ENCODE measurements at places on chromosomes 3 and 15. TPM values are rescaled to one million over a fixed set of nuclear protein-coding genes. Genes with fewer than 3 reads are reported as not detected.

Gene TMEM212
- total RNA-seq, result not detected

Gene GOLGA8S
- total RNA-seq, result not detected

DNA sequence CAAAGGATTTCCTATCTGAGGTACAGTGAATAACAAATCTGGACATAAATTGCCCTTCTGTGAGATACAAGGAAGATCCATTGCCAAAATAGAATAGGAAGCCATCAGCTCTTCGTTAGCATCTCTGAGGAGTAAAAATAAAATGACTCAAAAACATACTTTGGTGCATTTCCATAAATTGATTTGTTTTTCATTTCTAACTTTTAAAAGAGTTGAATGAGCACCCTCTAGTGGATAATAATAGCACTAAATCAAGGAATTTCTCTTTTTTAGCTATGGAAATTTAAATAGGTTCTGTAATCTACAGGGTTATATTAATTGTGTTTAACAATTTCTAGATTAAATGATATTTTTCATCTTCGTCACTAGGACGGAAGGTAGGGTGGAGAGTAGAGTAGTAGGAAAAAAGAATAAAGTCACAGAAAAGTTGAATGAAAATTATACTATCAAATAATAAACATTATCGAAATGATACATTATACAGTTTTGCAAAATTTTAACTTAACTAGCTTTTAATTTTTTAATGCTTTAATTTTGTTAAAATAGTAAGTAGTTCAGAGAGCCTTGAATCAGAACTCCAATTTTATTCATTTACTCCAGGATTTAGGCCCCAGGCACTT is 6.4 kb downstream of the NSUN3 start:
- peak; percentile 30 for DNase-seq

Gene APBA2
- 13.9 TPM for total RNA-seq

GRCh38 chr3:53978386-53978785 is 86.7 kb upstream of the SELENOK start:
- DNase-seq, result no peak

GRCh38 chr3:68436619-68437401 is 495.5 kb downstream of the TAFA4 start:
- DNase-seq, result no peak

DNA sequence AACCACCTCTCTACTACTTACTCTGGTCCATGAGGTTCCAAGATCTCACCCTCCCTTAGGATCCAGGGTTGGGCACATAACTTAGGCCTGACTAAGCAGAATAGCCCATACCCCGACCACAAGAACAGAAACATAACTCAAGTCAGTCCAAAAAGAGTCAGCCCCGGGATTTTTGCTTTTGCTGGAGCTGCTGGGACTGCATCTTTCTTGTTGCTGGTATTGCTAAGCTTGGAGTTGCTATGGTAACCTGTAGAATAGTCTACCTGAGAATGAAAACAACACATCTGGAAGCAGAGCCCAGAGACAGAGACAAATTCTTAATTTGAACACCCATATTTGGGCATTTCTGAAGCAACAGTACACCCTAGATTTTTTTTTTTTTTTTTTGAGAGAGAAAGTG is 6.5 kb downstream of the RUBCN start:
- peak; percentile 36 for DNase-seq

Gene GOLGA6L10
- total RNA-seq, result 2.3 TPM

- DNase-seq, result no peak
Measured at GRCh38 chr15:75671730-75672602, 24.3 kb downstream of the SNX33 start.

GRCh38 chr15:85826756-85827515 is 32.2 kb upstream of the KLHL25 start:
- no peak for DNase-seq

Gene TMEM41A
- total RNA-seq, result 22.0 TPM

Gene CLSTN2
- total RNA-seq, result not detected

DNA sequence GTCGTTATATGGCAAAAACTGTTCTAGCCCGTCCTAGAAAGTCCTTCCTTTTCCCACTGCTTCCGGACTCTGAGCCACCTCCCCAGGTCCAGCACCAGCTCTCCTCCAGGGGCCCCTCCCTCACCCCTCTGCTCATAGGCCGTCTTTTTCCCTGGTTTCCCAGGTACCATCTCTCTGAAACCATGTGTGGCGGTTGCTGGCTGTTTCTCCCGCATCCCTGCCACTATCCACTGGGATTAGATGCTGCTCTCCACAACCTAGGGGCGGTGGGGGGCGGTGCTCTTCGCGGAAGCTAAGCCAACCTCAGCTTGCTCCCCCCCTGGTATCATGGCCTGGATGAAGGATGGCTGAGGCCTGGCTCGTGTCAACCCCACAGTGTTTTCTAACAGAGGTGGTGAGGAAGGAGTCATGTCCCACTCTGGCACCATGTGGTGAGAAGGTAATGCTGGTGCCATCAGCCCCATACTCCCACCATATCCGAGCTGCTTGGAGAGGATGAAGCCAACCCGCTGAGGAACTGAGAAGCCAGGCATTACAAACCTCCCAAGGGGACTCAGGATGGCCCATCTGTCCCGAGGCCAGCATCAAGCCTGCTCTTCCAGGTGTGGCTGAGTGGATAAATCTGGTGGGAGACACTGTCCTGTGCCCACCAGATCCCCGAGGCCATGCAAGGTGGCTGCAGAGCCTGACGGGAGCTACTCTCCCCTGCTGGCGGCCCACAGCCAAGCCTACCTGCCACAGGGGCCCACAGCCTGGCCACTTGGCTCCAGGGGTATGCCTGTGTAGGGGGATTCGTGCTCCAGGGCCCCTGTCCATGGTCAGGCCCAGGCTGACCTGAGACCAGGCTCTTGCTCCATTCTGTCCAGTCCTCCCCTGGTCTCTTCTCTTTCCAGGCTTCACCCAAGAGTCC is 27.9 kb upstream of the SLC41A3 start:
- no peak for DNase-seq

Gene ALG1L2
- 1.4 TPM for total RNA-seq

- no peak for DNase-seq
Measured at GRCh38 chr3:133514418-133514817, 59.1 kb upstream of the CDV3 start.

DNA sequence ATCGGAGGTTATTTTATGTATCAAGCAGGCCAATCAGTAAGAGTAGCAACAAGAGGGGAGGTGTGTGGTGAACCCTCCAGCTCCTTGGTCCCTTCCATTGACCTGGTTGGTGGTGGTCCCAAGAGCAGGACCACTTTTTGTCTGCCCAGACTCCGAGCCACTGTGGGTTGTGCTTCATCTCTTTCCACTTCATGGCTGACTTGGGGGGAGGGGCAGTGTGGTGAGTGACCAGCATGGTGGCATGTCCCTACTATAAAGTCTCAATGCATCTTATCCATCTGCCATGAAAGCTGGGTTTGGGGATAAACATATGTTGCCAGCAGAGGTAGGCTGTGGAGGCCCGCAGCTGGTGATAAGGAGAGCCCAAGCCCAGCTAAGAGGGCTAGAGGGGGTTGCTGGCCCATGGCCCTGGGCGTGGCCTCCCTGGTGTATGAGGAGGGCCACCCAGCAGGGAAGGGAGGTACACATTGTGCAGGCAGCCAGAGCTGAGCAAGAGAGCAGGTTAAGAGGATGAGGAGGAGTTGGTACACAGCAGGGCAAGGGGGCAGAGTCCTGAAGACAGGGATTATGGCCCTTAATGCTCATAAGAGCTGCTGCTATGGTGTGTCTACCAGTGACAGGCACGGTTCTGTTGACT is 7.0 kb downstream of the AEN start:
- DNase-seq, result no peak

DNA sequence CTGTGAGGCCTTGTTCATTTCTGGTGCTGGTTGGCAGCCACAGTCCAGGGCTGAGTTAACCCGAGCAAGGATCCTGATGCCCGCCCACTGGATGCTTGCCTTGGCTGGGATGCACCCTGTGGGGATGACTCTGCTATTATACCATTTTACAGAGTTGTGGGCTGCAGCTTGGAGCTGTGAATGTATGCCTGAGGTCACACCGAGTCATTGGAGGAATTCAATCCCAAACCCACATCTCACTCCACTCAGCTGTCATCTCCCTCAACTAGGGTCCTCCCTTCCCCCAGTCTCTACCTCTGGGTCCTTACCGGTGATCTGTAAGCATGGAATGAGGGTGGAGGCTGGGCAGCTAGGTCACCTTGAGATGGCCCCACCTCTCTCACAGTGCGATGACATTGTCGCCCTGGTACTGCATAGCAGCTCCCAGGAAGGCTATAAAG is 22.1 kb downstream of the MAPKAPK3 start:
- no peak for DNase-seq

DNA sequence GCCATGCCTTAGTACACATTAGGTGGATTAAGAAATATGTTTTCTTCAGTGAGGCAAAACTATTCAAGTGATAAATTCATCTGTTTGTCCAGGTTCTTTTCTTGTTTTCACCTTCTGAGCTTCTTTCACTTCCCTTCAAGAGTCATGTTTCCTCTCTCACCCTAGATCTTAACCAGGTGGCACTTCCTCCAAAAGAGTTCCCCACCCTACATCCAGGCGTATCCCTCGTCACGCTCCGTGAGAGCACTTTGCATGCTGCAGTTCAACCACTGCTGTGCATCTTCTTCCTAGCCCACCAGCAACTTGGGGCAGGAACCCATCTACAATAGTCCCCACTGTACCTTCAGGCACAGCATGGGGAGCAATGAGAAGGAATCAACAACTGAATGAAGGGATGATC is 28.9 kb downstream of the OSBPL10 start:
- no peak for DNase-seq

DNA sequence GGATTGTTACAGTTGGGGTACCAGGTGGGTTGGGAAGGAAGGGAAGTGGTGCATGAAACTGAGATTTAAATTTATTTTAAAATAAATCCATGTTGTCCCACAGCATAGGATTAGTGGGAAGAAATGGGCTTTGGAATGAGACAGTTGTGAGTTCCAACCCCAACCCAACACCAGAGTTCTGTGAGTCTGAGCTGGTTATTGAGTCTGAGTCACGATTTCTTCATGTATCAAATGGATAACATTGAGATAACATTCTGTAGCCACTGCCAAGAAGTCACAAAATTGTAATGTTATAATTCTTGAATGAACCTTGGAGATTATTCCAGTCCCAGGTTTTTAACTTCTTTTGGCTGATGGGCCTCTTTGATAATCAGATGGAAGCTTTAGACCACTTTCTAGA is 13.7 kb downstream of the IFT122 start:
- no peak for DNase-seq

DNA sequence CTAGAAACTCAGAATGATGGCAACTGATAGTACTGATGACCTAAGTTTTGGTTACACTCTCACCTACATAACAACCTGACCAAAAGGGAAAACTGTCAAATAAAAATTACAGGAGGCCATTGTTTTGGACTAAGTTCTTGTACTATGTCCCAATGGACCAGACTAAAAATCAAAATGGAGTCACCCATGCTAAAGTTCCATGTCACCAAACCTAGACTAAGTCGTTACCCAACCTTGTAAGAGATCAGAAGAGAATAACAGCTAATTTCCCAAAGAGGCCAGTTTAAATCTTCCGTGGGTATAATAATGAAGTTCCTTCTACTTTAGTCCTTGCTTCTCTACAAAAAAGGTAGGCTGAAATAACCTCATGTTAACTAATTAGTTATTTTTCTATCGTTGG is 12.3 kb downstream of the THOC7 start:
- no peak for DNase-seq

DNA sequence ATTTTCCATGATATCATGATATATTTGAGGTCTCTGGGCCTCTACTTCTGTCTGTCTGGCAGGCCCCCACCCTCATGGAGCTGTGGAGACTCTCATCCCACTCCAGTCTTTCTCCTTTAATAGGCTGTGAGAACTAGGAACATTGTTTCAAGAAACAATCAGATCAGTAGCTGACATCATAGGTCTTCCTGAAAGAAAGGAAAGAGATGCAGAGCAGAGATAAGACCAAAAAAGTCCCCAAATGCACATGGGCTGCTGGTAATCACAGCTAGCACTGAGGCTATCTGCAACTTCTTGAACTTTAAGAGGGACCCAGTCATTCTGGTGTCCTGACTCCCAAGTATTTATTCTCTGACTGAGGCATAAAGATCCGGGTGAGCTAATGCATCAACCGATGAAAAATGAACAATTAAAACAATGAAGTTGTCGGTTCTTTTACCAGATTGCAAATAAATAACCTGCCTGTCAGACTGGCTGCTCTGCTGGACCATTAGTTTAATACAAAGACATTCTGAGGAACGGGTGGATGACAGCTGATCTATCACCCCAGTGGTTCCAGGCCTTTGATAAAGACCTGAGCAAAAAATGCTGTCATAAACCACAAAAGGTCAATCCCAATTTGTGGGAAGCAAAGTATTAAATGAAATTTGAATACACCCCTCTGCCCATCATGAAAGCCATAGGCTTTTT is 780.8 kb upstream of the GOLIM4 start:
- DNase-seq, result no peak

GRCh38 chr3:7074217-7074616 is 213.3 kb downstream of the GRM7 start:
- DNase-seq, result no peak

Gene FGF12
- not detected for total RNA-seq

DNA sequence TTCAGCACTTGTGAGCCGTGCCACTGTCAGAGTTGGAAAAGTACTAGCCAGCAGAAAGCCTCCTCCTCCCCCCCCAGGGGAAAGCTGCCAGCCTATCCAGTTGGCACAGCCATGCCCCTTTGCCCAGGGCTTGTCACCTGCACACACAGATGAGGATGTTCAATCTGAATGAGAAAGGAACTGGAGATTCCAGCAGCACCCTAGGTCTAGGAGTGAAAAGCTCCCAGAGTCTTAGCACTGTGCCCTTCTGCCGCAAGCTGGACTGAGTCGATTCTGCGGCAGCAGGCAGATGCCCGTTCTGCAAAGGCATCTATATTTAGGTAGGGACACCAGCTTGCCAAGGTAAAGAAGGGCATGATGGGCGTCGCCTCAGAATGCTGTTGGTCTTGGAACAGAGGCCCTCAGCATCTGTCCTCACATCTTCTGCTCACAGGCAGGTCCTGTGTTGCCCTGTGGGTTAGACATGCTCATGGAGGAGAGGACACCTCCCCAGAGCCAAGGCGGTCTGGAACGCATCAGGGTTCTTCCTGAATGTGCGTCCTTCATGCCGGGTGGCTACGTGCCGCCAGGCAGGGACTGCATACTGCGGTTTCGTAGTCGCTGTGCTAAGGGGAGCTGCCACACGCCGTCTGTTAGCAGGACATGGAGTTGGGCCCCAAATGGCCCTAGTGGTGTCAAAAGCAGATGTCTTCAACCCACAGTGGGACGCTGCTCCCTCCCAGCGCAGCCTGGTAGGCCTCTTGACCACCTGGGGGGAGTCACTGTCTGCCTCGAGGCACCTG is 109.5 kb downstream of the VGLL4 start:
- DNase-seq, result no peak

GRCh38 chr3:160226026-160226907 is 1.0 kb downstream of the C3orf80 start:
- no peak for DNase-seq

Gene MAP1A
- 1.7 TPM for total RNA-seq

Gene GOLGA8O
- total RNA-seq, result not detected

GRCh38 chr15:57253082-57253481 is 123.2 kb upstream of the CGNL1 start:
- DNase-seq, result no peak

- DNase-seq, result no peak
Measured at GRCh38 chr15:88591384-88591783, 29.8 kb upstream of the AEN start.

Gene PSTPIP1
- 169 TPM for total RNA-seq

Gene ECE2
- not detected for total RNA-seq

Gene ENTPD3
- not detected for total RNA-seq

- no peak for DNase-seq
Measured at GRCh38 chr15:99738021-99738847, 5.0 kb upstream of the LYSMD4 start.

GRCh38 chr3:119723022-119723421 is 20.2 kb downstream of the CFAP91 start:
- no peak for DNase-seq

- DNase-seq, result no peak
Measured at GRCh38 chr3:64163755-64164148, 61.5 kb downstream of the PRICKLE2 start.

Data from CD4-positive, CD25-positive, alpha-beta regulatory T cell (primary cell).